ENCODE measurements at places on chromosomes 2 and 18.

DNA sequence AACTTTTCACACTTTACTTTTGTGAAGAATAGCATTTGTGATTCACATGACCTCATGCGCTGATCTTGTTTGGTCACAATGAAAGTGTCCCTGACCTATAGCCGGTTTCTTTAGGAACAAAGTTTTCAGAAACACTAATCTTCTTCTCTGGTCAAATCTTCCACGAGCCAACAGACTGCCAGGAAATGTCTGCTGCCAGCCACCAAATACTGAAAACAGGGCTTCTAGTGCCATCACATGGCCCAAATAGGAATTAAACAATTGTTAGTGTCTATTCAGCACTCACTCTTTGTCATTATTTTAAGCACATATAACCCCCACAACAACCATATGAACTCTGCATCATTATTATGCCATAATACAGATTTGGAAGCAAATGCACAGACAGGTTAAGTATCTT lies 286.5 kb upstream of the SYT4 start:
- DNase-seq, result peak; percentile 37

GRCh38 chr18:50131591-50131990 lies 63.4 kb downstream of the MYO5B start:
- DNase-seq, result no peak

DNA sequence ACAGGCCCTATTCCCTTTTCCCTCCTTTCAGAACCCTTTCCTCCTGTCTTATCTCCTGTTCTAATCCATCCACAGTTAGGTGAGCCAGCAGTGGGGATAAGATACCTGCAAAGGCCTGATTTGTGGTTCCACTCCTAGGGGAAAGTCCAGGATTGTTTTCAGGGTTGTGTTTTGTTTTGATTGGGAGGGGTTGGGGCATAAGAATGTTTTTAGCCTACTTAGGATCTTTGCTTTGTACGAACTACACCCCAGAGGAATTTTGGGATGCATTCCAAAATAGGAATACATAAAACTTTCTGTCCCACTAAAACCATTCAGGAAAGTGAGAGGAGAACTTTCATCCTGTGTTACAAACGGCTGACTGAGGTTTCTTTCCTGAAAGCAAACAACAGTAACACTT lies 150.8 kb upstream of the PGAP1 start:
- DNase-seq, result no peak

GRCh38 chr2:60478660-60479059 lies 74.8 kb downstream of the BCL11A start:
- DNase-seq, result no peak

GRCh38 chr2:132439703-132440398 lies 23.2 kb downstream of the GPR39 start:
- no peak for DNase-seq

- no peak for DNase-seq
Observed at GRCh38 chr18:42289526-42289925, 334.5 kb downstream of the PIK3C3 start.

GRCh38 chr2:115248066-115248465 lies 805.6 kb downstream of the DPP10 start:
- peak; percentile 34 for DNase-seq

- DNase-seq, result no peak
Observed at GRCh38 chr2:201448061-201448460, 3.2 kb downstream of the TRAK2 start.

- DNase-seq, result no peak
Observed at GRCh38 chr2:36399050-36399449, 43.5 kb downstream of the CRIM1 start.
